ENCODE measurements at places on chromosomes 6 and 20. TPM values are rescaled to one million over a fixed set of nuclear protein-coding genes. Genes with fewer than 3 reads are reported as not detected.

GRCh38 chr6:74208239-74208638, 512.2 kb downstream of the CD109 start:
- DNase-seq, result no peak

- DNase-seq, result no peak
Observed at GRCh38 chr6:82861121-82861520, 204.5 kb downstream of the UBE3D start.

OPN5 gene
- not detected for polyA plus RNA-seq

ETV7 gene
- 0.18 TPM for polyA plus RNA-seq

DNA sequence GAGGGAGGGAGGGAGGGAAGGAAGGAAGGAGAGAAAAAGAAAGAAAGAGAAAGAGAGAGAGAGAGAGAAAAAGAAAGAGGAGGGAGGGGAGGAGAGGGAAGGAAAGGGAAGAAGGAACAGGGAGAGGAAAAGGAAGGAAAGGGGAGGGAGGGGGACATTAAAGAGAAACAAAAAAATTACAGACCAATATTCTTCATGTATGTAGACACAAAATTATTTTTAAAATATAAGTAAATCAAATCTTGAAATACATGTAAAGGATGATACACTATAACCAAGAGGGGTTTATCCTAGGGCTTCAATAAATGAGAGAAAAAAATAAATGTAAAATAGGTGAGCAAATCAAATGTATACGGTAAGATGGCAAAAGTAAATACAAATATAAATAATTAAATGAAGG, 71.2 kb upstream of the TMEM244 start:
- DNase-seq, result no peak

CLIC1 gene
- polyA plus RNA-seq, result 116 TPM

TMEM200A gene
- 0.27 TPM for polyA plus RNA-seq

OR12D2 gene
- polyA plus RNA-seq, result not detected

GRCh38 chr6:139640448-139640847, 266.0 kb upstream of the CITED2 start:
- no peak for DNase-seq

DNA sequence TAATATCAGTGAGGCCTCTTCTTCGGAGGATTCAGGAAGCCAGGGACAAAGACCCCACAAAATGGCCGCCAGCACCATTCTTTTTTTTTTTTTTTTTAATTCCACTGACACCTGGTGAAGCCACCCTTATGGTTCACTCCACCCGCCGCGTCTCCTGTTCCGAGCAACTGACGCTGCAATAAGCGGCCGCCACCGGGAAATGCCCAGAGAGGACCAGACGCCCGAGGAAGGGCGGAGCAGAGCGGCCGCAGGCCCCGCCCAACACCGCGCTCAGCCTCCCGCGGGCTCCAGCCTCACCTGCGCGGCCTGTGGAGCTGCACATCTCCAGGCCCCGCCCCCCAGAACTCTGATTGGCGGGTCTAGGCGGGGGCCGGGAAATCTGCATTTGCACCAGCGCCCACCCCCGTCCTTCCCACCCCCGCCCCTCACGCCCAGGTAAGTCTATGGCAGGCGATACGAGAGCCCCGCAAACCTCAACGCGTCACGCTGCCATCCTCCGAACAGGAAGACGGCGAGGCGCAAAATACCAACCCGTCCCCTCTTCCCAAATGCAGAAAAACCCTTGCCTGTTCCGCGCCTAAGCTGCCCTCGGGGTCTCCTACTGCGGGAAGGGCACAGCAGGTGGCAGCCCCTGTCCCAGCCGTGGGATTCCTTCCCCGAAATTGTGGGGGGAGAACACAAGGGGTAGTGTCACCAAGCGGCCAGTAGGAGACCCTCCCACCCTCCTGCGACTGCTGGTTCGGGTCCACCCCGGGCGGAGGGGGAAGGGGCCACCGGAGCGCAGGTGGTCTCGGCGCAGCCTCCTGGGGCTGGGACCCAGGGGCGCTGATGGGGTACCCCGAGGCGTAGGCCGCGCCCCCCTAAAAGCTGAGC, 960 bp downstream of the ATP9A start:
- DNase-seq, result peak; percentile 61

PPP1R18 gene
- polyA plus RNA-seq, result 23.1 TPM

DNA sequence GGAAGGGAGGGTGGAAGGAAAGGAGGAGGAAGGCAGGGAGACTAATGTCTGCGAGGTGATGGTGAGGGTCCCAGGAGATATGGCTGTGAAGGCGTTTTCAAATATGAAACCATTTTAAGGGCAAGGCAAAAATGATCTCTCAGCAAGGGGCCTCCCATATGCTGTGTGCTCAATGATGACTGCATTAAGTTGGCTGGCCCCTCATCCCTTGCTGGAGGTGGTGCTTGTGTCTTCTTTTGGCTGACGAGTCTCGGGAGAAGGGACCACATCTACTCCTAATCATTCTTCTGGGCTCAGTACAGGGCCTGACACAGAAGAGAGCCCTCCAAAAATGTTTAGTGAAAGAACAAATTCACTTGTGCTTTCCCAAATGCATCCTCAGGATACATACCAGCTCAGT, 23.0 kb upstream of the MRPS18A start:
- DNase-seq, result no peak

- DNase-seq, result peak; percentile 53
Observed at GRCh38 chr6:157659536-157660271, 163.3 kb upstream of the SNX9 start.

PPP1R11 gene
- 59.3 TPM for polyA plus RNA-seq

GRCh38 chr20:4694076-4694475, 27.6 kb upstream of the PRND start:
- DNase-seq, result no peak

DNA sequence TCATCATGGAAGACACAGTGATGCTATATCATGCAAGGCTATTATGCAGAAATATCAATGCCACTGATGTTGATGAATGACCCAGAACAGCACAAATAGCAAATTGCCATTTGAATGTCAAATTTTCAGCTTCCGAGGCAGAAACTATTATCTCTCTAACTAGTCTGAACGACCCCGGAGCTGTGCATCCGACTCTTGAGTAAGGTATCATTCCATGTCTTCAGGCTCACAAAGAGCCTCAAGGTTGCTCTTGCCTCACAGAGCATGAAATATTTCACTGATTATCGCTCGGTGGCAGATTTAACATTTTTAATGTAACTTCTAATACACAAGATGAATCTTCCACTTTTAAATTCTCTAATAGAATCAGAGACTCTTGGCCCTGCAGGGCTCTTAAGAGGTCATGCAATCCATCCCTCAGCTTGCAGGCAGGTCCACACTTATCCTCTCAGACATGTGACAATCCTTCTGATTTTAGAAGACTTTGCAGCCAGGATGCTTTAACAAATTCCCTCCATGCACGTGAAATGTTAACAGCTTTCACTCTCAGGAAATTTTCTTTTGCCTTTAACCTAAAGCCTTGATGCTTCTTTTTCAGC, 221.0 kb downstream of the FRK start:
- no peak for DNase-seq

RREB1 gene
- 7.8 TPM for polyA plus RNA-seq

ORC3 gene
- 20.9 TPM for polyA plus RNA-seq

- peak; percentile 96 for DNase-seq
Observed at GRCh38 chr20:10433623-10434466, at the start of gene MKKS. TSS of gene MKKS (minus strand) at chr20:10434222. CDS start at chr20:10413514, 20,708 bp downstream.

DOP1A gene
- polyA plus RNA-seq, result 6.5 TPM

- peak; percentile 22 for DNase-seq
Observed at GRCh38 chr20:5085380-5085779, 34.4 kb downstream of the PCNA start.

GRCh38 chr20:22815603-22816315, 219.4 kb upstream of the SSTR4 start:
- no peak for DNase-seq

PHACTR2 gene
- 10.7 TPM for polyA plus RNA-seq

DNA sequence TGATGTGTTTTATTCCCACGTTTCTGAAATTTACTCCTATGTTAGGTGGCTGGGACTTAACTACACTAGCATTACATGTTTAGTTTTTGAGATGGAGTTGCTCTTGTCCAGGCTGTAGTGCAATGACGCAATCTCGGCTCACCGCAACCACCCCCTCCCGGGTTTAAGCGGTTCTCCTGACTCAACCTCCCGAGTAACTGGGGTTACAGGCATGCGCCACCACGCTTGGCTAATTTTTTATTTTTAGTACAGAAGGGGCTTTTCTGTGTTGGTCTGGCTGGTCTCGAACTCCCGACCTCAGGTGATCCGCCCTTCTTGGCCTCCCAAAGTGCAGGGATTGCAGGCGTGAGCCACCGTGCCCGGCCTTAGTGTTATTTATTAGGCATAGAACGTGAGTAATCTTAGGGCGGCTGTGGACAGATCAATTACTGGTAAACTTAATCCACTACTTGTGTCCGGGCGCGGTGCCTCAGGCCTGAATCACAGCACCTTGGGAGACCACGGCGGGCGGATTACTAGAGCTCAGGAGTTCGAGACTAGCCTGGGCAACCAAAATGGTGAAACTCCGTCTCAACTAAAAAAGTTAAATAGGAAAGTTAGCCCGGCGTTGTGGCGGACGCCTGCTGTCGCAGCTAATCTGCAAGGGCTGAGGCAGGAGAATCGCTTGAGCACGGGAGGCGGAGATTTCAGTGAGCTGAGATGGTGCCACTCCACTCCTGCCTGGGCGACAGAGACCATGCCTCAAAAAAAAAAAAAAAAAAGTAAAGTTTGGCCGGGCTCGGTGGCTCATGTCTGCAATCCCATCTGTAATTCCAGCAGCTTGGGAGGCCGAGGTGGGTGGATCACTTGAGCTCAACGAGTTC, 123.7 kb upstream of the BTN3A2 start:
- DNase-seq, result no peak

GRCh38 chr20:3674447-3674846, 7.4 kb downstream of the ADAM33 start:
- DNase-seq, result peak; percentile 36

- no peak for DNase-seq
Observed at GRCh38 chr6:1379788-1380147, 9.6 kb upstream of the FOXF2 start.

GRCh38 chr20:57229490-57229889, 37.0 kb downstream of the BMP7 start:
- no peak for DNase-seq

Data from right cardiac atrium (tissue), 5 donors.